ENCODE measurements at places on chromosomes 3 and 15.

DNA sequence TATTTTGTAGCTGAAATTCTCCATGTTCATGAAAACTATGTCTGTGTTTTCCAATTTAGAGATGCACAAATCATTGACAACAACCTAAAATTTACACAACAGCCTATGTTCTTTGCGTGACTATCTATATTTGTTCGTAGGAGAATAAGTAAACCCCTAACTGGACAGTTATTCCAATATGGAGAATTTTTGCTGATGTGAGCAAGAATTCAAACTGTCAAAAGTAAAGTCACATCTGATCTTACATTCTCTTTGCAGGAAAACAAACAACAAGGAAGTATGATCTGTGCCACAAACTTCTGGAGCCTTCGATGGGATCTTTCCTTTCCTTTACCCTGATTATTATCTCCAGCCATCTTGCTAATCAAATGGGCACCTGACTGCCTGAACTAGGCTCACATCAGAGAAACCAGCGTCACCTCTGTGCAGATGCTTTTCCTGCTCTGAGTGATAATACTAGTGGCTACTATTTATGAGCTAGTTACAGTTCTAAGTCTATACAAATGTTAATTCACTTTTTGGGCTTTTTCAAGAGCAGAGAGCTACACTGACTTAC is 18.3 kb upstream of the KCNMB3 start:
- DNase-seq = no peak

DNA sequence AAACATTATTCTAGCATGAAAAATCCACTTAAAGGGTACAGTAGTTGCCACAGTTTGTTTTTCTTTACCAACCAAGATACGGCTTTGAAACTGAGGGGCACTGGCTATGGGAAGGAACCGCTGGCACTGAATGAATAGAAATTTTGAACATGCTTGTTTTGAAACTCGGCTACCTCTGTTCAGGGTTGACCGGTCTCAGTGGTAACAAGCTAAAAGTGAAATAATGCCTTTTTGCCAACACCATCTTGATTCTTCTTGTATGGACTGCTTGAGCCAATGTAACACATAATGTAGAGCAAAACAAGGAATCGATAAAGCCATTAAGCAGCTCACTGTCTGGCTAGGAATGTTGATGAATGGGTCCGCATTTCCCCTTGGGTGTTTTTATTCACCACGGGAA is 36.5 kb downstream of the PTPRG start:
- no peak for DNase-seq

- no peak for DNase-seq
Measured at GRCh38 chr3:112738366-112738765, 97.4 kb upstream of the CCDC80 start.

DNA sequence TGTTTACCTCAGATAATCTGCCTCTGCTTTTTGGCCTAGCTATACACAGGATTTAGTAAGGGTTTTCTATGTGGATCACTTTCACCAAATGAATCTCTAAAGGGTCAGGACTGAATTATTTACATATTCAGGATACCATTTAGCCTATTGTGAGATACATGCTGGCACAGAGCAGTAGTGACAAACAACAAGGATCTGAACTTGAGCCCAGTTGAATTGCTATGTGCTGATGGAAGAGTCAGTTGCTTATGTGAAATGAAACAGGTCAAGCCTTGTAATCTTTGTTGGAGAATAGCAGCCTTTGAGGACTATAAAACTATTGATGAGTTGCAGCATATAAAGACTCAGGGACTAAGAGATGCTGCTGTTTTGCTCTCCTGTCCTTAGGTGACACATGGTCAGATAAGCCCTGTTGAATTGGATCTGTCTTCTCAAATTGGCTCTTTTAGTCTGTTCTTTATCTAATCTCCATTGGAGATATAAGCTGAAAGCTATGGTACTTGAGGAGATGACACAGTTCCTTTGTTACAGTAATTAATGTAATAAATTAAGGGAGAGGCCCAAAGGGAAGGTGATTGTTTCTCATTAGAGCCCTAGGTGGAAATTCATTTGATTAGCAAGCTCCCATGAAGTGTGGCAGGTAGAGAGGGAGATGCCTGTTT is 30.4 kb downstream of the ZNF609 start:
- DNase-seq = no peak

DNA sequence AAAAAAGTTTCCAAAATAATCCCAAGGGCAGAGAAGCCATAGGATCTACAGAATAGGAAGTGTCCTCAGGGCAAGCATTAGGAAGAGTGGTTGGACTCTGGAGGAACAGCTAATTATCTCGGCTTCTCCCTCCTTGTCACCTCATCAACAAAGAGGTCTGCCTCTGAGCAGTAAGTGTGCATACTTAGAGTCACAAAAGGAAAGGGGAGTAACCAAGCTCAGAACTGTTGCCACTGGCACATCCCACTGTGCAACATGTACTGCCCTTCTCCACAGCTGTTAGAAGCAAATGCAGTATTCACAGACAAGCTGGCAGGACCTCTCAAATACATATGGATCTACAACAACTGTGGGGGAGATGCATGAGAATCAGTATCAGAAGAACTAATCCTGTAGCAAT is 31.5 kb downstream of the NGLY1 start:
- no peak for DNase-seq

GRCh38 chr3:127997961-127998360 is 54.3 kb upstream of the SEC61A1 start:
- DNase-seq = no peak

DNA sequence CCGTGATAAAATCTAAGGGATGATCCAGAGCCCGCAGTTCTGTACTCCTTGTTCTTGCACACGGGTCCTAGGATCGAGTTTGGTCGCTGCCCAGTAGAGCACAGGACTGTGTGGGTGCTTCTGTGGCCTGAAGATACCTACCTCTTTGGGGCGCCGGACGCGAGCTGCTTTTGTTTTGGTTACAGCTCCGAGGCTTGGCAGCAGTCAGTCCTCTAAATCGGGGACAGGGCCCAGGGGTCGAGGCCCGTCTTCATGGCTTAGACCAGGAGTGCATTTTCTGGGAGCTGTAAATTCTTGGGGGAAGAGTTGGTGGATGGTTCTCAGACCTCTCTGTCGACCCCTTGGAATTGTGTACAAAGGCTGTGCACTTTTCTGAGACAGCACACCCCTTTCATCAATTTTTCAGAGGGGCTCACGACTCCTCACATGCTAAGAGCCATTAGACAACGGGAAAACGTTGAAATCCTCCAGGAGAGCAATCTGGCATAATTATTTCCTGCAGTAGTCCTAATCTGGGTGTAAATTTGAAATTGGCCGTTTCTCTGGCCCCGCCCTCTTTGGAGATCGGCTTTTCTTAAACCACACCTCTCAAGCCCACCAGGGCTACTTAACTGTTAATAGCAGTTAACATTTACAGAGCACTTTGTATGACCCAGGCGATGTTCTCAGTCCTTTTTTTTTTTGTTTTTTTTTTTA is 928 bp downstream of the CEP97 start:
- DNase-seq = peak; percentile 13

DNA sequence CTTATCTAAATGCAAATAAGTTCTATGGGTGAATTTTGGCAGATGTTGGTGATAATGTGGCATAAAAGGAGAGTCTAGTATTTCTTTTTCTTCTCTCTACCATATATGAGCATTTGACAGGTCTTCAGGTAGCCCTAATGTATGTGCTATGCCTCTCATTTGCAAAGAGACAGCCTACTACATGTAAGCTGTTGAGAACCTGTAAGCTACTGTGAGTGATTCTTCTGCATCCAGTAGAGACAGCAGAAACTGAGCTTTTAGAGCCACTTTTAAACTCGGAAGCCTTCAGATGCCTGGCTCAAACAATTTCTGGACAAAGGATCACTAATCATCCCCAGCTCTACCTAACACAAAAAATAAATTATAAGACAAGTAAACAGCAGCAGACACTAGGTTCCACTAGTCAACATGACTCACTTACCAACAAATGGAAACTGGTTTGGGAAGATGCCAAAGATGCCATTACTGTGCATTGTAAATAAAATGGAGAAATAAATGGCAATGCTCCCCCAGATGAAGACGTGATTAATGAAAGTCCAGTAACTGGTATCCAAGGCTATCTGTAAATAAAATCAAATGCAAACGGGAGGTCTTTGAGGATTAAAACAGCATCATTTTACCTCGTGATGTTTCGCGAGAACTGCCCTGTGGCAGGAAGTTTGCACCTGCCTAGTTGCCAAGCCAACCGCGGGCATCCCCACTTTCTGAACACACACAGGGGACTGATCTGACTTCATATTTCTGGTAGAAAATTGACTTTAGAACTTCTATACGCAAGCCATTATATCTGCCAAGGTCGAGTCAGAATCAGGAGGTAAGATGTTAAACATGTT is 245.3 kb downstream of the DTWD1 start:
- DNase-seq = no peak
